Suprapubic skin (tissue), 4 donors: ENCODE measurements at places on chromosomes 13 and 19. TPM values are rescaled to one million over a fixed set of nuclear protein-coding genes. Genes with fewer than 3 reads are reported as not detected.

ATP11A gene
- 31.4 TPM for total RNA-seq

TMPRSS9 gene
- total RNA-seq: not detected

CGB3 gene
- not detected for total RNA-seq

GRCh38 chr13:89684896-89685295 is 1662.6 kb upstream of the MIR17HG start:
- no peak overlapping the region for H3K4me3 ChIP-seq
- DNase-seq: no peak
- no peaks in the 10 kb centered on the region for H3K4me1 ChIP-seq
- no peaks in the 10 kb centered on the region for H3K36me3 ChIP-seq
- H3K27ac ChIP-seq: no peak overlapping the region

- no peak for DNase-seq
- peak overlapping the region; percentile 6 for H3K4me3 ChIP-seq
- peak overlapping the region; percentile 90 for H3K27ac ChIP-seq
- no peaks in the 10 kb centered on the region for H3K36me3 ChIP-seq
Observed at GRCh38 chr19:13033819-13034611, 38.7 kb downstream of the NFIX start.

DNA sequence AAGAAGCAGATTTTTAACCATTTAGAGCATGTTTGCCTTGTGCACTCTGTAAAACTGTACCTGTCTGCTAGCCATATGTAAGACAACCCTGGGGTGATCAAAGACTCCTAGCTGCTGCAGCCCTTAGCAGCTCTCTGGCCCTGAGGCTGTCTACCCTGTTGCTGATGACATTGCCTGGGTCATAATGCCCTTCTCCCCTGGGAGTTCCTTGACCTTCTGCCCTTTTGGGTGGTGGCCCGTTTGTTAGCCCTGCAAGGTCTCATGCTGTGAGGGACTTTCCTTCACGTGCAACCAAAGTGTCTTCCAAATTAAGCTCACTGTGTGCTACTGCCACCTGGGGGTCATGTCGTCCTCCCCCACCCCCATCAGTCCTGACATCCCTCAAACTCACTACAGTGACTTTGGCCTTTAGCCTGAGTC is 7.4 kb downstream of the GPC6 start:
- H3K27me3 ChIP-seq: no peaks in the 10 kb centered on the region
- no peak overlapping the region for H3K27ac ChIP-seq
- no peaks in the 10 kb centered on the region for H3K36me3 ChIP-seq
- H3K4me1 ChIP-seq: no peaks in the 10 kb centered on the region
- no peak for DNase-seq
